Effector CD4-positive, alpha-beta T cell (primary cell): ENCODE measurements at places on chromosomes 5 and 9.
A peak's percentile ranks its signal among the peaks of the same experiment; 100 is the strongest.

DNA sequence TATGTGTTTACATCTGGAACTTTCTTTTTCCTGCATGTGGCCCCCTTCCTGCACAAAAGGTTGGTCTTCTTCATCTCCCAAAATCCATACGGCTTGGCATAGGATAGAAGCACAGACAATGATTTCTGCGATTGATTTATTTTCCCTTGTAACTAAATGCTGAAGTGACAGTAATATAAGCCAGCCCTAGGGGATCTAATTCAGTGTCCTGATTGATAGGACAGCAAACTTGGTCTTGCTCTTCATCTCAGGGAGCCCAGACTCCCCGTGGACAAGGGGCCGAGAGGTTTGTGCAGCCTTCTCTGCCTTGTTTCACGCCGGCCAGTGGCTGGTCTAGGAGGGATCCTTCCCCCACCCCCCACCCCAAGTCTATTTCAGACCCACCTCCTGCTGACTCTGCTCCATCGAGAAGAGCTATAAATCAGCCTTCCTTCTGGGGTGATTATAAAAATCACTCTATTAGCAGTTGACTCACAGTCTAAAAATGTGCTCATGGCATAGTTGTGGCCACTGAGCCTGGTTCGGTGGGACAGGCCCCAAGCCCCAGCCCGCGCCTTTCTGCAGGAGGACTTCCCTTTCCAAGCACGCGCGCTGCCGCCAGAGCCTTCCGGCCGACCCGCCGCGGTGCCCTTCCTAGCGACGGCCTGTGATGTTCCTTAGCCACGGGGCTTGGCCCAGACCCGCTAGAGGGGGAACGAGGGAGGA is 89.8 kb upstream of the COL5A1 start:
- DNase-seq = no peak

- no peak for DNase-seq
Observed at GRCh38 chr5:25399878-25400480, 755.2 kb upstream of the CDH10 start.

GRCh38 chr5:107919969-107920368 is 249.2 kb upstream of the EFNA5 start:
- DNase-seq = no peak

GRCh38 chr9:88936132-88936531 is 55.1 kb upstream of the S1PR3 start:
- no peak for DNase-seq

DNA sequence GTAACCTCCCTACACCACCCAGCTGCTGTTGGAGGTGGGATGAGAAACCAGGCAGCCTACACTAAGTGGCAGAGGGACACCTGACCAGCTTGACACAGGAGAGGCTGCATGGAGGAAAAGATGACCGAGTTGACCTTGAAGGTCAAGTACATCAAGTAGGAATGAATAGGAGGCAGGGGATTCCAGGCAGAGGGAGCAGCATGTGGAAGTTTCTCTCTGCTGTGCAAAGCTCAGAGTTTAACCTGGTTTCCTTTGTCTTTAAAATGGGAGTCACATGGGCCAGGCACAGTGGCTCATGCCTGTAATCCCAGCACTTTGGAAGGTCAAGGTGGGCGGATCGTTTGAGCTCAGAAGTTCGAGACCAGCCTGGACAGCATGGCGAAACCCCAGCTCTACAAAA is 32.6 kb downstream of the SPRY4 start:
- no peak for DNase-seq

DNA sequence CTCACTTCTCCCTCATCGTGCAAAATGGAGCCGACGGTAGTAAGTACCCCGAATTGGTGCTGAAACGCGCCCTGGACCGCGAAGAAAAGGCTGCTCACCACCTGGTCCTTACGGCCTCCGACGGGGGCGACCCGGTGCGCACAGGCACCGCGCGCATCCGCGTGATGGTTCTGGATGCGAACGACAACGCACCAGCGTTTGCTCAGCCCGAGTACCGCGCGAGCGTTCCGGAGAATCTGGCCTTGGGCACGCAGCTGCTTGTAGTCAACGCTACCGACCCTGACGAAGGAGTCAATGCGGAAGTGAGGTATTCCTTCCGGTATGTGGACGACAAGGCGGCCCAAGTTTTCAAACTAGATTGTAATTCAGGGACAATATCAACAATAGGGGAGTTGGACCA is 979 bp downstream of the PCDHGA12 start:
- no peak for DNase-seq

GRCh38 chr9:16248822-16249221 is 621.6 kb downstream of the BNC2 start:
- no peak for DNase-seq

- no peak for DNase-seq
Observed at GRCh38 chr9:125521462-125522327, 185.3 kb downstream of the MAPKAP1 start.

GRCh38 chr5:95609711-95610110 is 10.2 kb upstream of the GPR150 start:
- DNase-seq = no peak

DNA sequence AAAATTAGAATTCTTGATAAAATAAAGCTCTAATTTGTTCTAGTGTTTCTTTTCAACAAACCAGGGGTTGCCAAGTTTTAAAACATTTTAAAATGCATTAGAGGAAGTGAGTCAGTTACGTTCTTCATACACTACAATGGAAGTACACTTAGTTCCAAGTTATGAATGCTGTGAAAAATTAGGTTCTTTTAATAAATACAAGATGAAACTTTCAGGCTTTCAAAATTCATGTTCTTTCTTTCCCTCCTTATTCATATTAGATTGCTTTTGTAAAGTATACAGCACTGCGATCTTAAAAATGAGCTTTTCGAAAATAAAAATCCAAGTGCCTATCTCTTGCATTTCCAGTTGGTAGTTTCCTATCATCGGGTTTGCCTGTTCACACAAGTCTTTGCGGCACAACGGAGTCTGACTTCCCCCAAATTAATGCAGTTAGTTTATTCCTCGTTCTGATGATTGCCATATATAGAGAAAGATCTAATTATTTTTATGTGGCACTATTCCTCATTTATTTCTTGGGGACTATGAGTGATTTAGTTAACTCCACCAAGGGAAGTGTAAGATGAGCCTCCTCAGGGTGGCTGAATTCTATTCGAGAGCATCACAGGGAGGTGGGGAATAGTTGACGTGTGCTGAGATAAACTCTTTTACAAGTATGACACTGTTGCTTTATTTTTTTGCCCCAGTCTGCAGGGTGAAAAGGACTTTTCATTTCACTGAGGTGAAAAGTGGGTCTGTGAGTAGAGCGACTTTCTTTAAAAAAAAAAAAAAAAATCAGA is 238.2 kb downstream of the CD180 start:
- DNase-seq = no peak

DNA sequence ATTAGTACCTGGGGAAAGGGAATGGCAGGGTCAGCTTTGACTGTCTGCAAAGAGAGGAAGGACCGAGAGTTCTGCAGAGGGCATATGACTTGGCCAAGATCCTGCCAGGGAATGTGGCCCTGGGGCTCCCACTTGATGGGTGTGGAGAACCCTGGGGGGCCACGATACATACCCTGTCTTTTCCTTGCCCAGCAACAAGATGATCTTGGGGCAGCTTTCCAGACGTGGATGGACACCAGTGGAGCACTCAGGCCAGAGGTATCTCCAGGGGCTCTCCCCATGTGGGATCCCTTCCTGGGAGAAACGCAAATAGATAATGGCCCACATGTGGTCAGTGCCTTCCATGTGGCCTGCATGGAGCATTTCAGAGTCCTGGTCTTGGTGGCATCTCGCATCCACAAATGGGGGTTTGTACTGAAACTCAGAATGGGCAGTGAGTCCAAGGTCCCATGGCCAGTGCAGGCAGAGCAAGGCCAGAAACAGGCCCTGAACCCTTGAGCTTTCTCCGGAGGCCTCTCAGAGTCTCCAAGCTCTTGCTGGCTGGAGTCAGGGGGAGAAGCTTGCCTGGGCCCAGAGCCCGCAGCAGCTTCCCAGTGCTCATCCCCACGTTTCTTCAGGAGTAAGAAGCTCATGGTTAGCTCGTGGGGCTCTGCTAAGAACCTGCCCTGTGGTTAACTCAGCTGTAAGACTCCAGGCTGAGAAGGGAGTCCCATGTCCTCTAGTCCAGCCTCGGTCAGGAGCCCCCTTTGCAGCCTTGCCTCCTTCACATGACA is 18.3 kb upstream of the ORM1 start:
- no peak for DNase-seq

GRCh38 chr9:101449071-101449721 is 13.6 kb upstream of the ALDOB start:
- DNase-seq = peak; percentile 12

- peak; percentile 35 for DNase-seq
Observed at GRCh38 chr5:176810081-176810597, at the start of gene UNC5A. TSS of gene UNC5A (plus strand) at chr5:176810559. CDS start at chr5:176810751, 192 bp downstream.

GRCh38 chr5:155147222-155147621 is 133.7 kb downstream of the KIF4B start:
- no peak for DNase-seq

DNA sequence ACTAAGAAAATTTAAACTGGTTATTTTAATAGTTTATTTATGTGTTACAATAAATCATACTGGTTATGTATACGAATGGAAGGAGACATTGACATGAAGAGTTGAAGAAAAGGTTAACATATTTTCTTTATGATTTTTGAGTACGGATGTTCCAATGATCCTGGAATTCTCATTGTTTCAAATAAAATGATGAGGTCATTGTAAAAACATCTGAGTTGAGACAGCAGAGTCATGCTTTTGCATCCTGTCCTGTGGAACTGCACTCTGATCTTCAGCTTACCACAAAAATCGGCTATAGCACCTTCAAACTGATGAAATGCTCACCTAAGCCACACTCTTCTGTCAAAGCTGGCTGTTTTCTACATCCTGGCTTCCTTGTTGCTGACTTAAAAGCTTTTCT is 67.8 kb downstream of the PTCD2 start:
- no peak for DNase-seq

DNA sequence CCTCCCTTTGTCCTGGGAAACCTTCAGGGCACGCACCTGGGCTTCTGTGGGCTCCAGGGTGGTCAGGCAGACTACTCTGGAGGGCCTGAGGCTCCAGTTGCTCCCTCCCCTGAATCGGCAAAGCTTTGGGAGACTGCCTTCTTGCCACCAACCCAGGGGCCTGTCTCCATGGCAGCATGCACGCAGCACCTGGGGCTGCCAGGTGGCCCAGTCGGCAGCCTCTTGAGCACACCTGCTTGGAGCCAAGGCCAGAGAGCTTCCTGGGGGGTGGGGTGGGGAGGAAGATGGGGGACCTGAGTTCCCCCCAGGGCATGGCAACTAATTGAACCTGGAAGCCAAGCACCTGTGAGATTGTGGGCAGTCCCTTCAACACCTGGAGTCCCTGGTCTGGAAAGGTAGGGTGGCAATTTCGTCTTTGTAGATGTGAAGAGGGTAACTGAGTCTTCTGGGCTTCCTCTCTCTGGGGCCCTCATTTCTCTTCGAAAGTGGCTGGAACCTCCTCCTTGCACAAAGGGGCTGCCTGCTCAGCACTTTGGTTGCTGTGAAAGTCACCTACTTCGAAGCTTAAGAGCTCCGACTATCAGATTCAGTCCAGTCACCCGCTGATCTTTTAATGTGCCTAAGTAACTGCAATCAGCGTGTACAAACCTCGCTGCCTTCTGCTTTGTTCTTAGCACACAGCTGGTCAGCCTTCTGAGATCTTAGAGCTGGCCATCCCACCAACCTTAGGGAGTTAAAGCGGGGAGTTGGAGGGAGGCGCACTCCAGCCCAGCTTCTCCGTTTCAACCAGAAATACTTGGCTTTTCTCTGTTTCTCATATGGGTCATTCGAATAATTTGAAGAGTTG is 4.0 kb downstream of the RNF183 start:
- no peak for DNase-seq

DNA sequence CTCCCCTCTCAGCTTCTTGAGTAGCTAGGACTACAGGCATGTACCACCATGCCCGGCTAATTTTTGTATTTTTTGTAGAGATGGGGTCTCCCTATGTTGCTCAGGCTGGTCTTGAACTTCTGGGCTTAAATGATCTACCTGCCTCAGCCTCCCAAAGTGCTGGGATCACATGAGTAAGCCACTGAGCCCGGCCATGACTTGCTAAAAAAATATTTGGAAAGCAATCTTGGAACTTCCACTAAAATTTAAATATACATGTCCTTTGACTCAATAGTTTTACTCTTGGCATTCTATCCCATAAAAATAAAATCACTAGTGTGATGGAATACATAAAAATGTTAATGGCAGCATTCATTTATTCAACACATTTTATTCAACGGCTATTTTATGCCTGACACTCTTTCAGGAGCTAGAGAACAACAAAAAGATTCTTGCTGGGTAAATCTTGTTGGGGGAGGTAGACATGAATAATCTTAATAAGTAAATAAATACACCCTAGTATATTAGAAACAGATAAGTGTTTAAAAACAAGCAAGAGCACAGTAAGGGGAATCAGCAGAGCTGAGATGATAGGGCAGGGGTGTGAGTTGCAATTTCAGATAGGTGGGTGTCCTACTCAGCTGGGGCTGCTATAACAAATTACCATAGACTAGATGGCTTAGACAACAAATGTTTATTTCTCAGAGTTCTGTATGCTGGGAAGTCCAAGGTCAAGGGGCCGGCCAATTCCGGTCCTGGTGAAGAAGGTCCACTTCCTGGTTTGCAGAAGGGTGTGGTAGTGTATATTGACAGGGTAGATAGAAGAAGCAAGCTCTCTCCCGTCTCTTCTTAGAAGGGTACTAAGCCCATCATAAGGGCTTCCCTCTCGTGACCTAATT is 50.7 kb downstream of the KCNV2 start:
- no peak for DNase-seq

- no peak for DNase-seq
Observed at GRCh38 chr5:76807296-76807695, 11.5 kb upstream of the F2RL1 start.

DNA sequence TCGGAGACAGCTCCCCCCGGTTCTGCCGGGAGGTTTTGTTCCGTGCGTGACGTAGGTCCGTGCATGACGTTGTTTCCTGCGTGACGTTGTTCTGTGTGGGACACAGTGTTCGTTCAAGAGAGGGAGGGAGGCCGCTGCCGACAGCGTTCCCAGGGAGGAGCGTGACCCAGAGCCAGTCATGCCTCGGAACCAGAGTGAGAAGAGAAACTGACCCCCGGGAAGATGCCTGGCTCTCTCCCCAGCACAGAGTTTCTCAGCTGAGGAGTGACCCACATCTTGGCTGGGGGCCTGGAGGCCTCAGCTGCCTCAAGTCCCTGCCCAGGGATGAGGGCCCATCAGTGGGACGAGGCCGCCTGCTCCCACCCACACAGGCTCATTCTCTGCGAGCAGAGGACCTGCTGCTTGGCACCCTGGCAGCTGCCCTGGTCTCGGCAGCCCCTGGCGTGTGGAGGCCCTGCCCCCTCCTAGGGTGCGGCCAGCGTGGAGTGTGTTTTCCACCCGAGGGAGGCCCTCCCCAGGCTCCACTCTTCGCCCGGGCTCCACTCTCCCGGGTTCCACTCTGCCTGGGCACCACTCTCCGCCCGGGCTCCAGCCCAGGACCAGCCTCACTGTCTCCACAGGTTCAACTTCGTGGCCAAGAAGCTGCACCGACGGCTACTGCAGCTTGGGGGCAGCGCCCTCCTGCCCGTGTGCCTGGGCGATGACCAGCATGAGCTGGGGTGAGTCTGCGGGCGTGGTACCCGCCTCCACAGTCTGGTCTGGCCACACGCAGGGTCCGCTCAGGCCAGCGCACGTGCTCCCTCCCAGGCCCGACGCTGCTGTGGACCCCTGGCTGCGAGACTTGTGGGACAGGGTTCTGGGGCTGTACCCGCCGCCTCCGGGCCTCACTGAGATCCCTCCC is 7.9 kb downstream of the NDOR1 start:
- DNase-seq = no peak

- DNase-seq = no peak
Observed at GRCh38 chr9:115674091-115674490, 479.5 kb upstream of the PAPPA start.

GRCh38 chr9:127588740-127589506 is 23.2 kb upstream of the STXBP1 start:
- no peak for DNase-seq
